Central memory CD4-positive, alpha-beta T cell (primary cell): ENCODE measurements at places on chromosomes 6 and 20.

DNA sequence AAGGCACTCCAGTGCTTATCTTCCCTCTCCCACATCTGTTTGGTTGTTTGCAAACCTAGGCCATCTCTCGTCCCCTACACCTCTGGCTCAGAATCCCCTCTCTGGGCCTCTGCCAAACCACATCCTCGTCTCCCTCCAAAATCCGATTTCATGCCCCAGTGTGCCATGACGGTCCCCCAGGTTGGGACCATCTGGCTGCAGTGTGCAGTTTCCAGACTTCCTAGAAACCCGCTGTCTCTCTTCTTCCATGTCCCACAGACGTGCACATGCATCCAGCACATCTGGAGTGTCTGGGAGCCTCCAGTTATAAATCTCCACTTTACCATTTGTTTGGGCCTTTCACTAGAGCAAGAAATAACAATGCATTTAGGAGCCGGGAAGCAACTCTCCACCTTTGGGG lies 316.2 kb downstream of the KIF16B start:
- DNase-seq = no peak

DNA sequence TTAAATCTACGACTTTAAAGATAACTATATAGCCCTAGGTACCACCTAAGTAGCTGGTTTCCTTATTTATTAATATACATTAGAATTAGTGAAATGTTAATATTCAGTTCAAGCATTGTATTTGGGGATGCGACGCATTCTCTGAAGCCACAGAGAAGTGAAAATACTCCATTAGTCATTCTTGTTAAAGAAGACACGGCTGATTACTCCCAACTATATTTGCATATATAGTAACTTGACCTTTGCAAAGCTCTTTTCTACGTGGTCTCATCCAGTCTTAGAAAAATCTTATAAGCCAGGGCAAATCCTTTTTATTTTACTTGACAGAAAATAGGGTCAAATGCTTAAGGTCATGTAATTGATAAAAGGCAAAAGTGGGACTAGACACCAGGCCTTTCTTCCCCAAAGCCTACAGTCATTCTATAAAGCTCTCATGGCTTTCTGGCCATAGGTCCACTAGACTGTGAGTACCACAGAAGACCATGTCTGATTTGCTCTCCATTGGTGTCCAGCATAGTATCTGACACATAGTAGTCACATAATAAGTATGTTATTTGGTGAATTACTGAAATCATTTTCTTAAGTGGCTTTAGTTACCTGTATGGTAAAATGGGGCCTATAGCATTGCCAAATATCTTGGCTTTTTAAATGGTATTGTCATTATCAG lies 11.3 kb downstream of the ZHX3 start:
- no peak for DNase-seq

DNA sequence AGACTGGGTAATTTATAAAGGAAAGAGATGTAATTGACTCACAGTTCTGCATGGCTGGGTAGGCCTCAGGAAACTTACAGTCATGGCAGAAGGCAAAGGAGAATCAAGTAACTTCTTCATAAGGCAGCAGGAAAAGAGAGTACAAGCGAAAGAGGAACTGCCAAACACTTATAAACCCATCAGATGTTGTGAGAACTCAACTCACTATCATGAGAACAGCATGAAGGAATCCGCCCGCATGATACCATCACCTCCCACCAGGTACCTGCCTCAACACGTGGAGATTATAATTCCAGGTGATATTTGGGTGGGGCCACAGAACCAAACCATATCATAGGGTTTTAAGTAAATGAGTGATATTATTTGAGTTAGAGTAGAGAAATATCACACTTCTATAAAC lies 189.3 kb downstream of the TSHZ2 start:
- no peak for DNase-seq

DNA sequence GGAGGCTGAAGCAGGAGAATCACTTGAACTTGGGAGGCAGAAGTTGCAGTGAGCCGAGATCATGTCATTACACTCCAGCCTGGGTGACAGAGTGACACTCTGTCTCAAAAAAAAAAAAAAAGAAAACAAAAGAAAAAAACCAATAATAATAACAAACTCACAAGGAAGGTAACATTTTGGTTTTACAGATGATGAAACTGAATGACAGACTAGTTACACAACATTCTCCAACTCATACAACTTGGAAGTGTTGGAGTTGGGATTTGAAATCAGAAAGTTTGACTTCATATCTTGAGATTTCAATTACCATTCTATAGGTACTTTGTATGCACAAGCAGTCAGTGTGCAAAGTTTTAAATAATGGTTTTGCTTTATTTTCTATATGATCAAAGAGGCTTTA lies 10.2 kb downstream of the TPD52L1 start:
- DNase-seq = no peak

GRCh38 chr6:121641158-121641557 lies 205.7 kb downstream of the GJA1 start:
- no peak for DNase-seq

GRCh38 chr6:1604158-1605003 lies 5.3 kb upstream of the FOXC1 start:
- DNase-seq = peak; percentile 51

DNA sequence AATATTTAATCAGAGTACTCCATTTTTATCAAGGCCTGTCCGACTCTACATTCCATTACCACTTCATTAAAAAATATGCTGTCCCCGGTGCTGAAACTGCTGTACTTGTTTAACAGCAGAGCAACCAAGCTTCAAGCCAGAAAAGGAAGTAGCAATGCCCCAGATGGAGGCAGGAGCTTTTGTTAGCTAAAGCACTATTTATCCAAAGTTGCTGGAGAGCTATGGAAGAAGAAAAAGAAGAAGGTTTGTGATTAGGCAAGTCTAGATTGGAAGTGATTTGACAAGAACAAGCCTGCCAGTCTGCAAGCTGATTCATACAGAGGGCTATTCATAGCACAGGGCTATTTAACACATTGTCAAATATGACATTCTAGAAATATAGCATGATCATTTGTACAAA lies 160.9 kb upstream of the SPTLC3 start:
- no peak for DNase-seq

DNA sequence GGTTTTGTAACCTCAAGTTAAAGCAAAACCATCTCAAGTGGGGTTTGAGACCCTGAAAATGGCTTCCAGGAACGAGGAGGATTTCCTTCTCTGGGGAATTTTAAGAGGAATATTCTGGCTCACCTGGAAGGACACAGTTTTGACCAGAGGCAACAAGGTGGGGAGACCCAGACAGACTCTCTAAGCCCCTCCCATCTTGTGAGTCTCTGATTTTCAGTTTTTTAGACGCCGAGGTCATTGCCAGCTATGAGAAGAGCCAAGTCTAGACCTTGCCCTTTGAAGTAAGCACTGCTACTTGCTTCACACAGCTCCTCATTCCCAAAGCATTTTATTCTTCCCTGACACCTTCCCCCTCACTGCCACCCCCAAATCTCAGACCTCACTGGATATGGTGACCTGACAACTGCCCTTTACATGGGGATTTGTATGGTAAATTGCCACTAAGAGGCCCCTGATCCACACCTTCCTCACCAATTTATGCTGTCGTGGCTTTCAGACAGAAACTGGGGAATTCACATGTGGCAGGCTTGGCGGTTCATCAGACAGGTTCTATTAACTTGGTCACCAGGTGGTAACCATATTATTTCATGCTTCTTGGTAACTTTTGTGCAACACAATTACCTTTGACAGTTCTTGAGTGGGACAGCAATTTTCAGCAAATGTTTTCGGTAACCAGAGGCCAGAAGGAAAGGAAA lies 116.2 kb downstream of the ISM1 start:
- DNase-seq = no peak

DNA sequence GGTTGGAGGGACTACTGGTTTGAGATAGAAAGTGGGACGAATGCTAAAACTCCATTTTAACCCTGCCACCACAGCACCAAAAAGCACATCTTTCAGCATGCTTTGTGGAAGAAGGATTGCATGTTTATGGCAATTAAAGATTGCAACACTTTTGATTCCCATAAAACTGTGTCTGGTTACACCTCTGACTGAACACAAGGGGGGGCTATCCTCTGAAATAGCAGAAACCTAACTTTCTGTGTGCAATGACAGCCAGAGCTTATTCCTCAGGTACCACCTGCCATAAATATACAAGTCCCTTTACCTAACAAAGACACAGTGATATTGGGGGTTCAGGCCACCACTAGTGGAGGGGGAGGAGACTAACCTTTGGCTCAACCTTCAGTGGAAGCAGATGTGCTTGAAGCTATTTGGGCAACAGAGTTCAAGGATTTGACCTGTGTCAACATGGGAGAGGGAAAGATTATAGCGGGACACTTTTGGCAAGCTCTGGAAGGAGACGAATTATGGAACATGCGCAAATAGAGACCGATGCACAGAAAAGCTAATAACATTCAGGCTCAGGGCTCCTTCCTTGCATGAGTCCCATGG lies 9.6 kb upstream of the PLG start:
- DNase-seq = no peak
